ENCODE measurements at places on chromosomes 4 and X. TPM values are rescaled to one million over a fixed set of nuclear protein-coding genes. Genes with fewer than 3 reads are reported as not detected.

TLR10 gene
- not detected for total RNA-seq

PRPS2 gene
- 43.3 TPM for total RNA-seq

XG gene
- total RNA-seq: not detected

DNA sequence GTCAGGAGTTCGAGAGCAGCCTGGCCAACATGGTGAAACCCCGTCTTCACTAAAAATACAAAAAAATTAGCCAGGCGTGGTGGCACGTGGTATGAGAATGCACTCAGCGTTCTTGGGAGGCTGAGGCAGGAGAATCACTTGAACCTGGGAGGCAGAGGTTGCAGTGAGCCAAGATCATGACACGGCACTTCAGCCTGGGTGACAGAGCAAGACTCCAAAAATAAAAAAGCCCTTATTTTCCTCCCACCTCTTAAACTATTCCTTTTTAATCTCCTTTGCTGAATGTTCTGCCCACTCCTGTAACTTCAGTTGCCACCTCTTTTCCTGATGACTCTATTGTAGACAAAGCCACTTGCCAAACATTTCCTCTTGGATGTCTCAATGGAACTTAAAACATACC, 72.6 kb downstream of the TAF1 start:
- no peak for DNase-seq

DNA sequence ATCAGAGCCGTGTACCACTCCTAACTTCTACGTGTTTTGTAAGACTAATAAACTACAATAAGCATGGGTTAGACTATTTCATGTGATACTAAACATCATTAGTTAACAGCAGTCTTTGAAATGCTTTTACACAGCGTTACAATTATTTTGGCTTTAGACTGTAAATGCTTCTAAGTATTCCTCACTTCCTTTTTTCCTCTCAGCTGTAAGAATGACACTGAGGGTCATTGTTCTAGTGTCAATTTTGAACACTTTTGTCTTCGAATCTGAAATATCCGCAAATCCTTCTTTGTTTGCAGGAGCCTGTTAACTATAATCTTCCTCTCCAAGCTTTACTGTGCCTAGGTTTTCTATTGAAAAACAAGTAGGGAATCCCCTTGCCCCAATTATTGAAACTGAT, 1.5 kb downstream of the ABCE1 start:
- DNase-seq: no peak

- DNase-seq: no peak
Observed at GRCh38 chr4:75289914-75290582, 224.2 kb downstream of the RCHY1 start.
